ENCODE measurements at places on chromosomes 4 and X.

- no peak for DNase-seq
Measured at GRCh38 chrX:41236629-41237028, 97.3 kb upstream of the DDX3X start.

GRCh38 chr4:161256716-161257115 lies 907.1 kb downstream of the FSTL5 start:
- DNase-seq = no peak

DNA sequence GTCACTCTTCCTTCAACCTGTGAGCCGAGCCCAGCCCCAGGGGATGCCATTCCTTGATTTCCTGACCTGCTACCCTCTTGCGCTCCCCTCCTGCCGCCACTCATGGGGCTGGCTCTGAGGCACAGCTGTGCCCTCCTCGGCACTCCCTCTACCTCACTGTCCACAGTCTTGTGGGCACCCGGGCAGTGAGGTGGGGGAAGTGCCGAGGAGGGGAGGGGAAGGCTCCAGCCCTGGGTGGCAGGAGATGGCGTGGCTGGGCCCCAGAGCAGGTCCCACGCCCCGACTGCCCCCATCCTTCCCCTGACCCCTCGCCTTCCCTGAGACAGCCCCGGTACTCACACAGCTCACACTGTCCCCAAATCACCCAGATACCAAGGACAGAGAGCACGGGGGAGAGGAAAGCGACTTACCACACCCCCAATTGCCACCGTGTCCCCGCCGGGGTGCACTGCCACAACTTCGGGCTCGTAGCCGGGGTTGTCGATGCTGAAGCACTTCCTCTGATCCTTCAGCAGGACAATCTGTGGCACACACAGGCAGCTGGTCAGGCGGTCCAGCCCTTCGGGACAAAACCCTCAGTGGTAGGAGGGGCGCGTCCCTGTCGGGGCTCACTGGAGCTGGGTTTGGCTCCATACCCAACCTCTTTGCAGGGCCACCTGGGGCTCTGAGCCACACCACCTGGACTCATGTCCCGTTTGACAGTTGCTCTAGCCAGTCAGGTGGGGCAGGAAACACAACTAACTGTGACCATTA lies 37.9 kb downstream of the WDR1 start:
- DNase-seq = no peak

DNA sequence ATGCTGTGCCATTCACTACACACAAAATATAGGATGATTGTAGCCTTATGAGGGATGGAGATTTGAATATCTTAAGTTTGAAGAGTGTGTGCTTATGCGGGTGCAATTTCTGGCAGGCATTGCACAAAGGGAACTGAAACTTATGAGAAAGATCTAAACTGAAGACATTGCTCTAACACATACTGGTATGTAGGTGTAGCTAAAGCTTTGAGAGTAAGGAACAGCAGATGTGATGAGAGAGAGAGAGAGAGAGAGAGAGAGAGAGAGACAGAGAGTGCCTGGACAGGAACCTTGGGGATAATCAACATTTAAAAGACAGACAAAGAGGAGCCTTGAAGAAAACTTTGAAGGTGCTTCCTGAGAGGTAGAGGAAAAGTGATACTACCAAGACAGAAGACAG lies 379.7 kb downstream of the SPRY1 start:
- no peak for DNase-seq

- DNase-seq = no peak
Measured at GRCh38 chr4:14792702-14793227, 209.5 kb upstream of the CPEB2 start.

DNA sequence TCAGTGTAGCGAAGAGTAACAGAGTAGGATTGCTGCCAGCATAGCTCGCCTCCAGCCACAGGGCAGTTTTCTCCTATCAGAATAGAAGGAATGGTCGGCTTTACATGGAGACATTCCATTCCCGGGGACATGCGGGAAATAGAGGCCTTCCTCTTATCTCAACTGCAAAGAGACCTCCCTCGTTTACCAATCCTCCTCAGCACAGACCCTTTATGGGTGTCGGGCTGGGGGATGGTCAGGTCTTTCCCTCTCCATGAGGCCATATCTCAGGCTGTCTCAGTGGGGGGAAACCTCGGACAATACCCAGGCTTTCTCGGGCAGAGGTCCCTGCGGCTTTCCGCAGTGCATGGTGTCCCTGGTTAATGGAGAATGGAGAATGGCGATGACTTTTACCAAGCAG lies 285.0 kb downstream of the ASMT start:
- DNase-seq = no peak

DNA sequence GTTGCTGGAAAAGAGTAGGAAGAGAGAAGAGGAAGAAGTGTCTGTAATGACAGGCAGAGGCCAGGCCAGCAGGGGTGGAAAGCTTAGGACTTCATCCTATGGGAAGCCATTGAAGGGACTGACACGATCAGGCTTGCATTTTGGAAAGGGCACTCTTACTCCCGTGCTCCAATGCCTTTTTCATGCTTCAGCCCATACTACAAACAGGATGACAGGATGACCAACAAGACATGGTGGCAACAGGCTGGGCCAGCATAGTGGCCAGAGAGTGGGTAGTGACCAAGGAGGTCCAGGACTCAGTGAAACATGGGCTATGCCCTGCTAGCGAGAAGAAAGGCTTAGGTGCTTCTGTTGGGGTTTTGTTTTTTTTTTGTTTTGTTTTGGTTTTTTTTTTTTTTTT lies 2.6 kb upstream of the KLF3 start:
- no peak for DNase-seq

GRCh38 chr4:118173126-118173525 lies 138.8 kb downstream of the NDST3 start:
- no peak for DNase-seq
